T47D (cell line): ENCODE measurements at places on chromosomes 1 and 21.
A peak's percentile ranks its signal among the peaks of the same experiment; 100 is the strongest.

DNA sequence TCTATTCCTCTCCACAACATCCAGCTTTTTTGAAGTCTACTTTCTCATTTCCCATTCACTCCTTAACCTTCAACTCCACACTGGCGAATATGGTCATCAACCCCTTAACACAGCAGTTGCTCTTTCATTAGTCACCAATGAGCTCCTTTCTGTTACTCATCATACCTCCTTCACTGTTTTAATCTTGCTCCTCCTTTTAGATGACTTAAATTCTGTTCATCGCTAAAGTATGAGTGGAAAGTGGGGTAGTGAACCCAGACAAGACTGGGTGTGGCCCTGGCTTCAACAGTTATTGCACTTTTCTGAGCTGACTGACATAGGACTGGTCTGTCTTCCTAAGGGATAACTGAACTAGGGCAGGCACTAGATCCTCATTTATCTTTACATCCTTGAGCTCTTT lies 51.3 kb downstream of the AKT3 start:
- DNase-seq, result no peak

DNA sequence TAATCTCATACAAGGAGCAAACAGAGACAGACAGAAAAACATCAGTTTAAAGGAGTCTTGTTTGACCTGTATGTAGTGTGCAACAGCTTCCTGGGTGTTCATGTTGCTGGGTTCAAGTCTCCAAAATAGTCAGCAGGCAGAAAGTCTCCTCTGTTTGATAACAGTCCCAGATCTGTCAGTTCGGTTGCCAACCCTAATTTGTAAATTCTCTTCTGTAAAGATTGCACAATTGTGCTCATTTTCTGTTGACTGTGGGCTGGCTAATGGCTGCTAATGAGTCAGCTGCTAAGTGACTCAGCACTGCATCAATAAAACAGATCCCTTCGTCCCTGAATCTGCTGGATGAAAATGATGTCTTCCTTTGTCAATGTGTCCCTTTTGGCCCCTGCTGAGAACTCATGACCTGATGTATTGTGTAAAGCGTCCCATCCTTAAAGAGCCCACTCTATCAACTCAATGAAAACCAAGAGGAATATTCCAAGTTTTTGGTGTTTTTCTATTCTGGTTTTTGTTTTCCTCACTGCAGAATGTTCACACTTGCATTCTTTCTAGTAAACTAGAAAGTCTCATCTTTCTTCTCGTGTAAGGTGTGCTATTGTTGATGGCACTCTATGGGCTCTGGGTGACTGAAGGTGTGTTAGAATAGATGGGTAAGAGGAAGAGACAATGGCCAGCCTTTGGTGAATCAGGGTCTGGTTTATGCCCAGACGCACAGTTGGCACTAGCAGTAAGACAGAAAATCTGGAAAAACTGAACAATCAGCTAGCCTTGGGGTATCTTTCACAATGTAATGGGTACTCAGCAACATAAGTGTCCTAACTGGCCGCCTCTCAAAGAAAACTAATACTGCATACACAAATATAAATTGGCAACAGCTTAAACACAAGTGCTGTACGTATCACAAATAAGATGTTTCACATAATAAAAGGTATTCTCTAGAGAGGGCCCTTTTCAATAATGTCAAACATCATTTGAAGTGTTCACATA lies 75.1 kb upstream of the SIPA1L2 start:
- no peak for DNase-seq

- DNase-seq, result no peak
Measured at GRCh38 chr21:44368711-44369446, 15.5 kb downstream of the TRPM2 start.

GRCh38 chr1:26858891-26859640 lies 3.9 kb upstream of the SFN start:
- no peak for DNase-seq

DNA sequence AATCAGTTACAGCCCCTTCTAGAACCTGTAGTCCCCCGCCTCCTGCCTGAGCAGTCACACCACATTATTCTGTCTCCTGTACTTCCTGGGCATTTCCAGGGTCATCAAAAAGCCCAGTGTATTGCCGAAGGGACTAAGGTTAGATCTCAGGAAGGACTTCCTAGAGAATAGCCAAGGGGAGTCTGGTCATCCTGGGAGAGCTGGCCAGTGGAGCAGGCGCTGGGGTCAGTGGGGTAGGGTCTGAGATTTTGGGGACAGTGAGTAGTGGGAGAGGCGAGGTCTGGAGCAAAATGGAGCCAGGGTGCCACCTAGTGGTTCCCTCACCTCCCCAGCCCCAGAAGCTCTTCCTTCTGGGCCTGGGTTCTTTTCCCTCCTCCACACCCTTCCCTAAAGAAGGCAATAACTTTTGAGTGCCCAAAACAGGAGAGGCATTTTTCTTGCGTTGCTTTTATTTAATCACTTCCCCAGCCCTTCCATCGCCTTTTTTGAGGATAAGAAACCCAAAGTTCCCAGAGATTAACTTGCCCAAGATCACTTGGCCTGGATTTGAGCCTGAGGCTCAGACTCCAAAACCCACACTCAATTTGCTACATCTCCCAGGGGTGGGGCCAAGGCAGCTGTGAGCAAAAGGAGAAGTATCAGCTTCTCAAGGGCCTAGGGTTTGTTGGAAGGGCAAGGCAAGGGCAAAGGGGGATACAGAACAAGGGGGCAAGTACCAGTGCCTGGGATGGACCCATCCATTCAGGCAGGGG lies 7.3 kb upstream of the PMVK start:
- peak; percentile 58 for DNase-seq

GRCh38 chr1:147505568-147505967 lies 35.7 kb upstream of the BCL9 start:
- no peak for DNase-seq

DNA sequence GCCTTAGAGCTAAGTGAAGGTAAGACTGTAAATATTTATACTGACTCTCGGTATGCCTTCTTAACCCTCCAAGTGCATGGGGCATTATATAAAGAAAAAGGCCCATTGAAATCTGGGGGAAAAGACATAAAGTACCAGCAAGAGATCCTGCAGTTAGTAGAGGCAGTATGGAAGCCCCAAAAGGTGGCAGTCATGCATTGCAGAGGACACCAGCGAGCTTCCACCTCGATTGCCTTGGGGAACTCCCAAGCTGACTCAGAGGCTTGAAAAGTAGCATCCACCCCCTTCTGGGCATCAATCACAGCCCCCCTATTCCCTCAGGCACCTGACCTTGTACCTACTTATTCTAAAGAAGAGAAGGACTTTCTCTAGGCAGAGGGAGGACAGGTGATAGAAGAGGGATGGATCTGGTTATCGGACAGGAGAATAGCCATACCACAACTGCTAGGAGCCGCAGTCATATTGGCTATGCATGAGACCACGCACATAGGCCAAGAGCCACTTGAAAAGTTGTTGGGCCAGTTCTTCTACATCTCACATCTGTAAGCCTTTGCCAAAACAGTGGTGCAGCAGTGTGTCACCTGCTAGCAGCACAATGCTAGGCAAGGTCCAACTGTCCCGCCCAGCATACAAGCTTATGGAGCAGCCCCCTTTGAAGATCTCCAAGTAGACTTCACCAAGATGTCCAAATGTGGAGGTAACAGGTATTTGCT lies 19.4 kb downstream of the PLA2G2F start:
- no peak for DNase-seq

DNA sequence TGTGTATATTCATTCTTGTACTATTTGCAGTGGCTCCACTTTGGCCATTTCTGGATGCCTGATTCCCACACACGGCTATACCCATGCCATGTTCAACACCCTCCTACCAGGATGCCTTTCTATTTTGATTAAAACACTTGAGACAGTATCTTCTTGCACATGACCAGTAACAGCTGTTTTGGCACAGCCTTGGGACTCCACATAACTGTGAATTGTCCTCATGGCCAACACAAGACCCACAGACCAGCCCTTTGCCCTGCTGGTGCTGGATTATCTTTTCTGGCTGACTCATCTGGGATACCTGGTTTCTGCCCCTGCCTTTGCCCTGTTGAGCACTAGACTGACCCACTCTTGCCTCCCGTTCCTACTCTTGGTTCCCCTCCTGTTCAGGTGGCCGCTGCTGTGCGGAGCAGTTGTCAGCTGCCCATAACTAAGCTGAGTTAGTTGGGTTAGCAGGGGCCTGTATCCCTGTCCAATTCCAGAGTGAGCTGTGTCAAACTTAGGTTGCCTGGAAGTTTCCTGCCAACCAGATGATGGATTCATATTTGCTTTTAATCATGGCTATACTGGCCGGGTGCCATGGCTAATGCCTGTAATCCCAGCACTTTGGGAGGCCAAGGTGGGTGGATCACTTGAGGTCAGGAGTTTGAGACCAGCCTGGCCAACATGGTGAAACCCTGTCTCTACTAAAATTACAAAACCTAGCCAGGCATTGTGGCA lies 10.8 kb upstream of the EYA3 start:
- DNase-seq, result no peak

- DNase-seq, result no peak
Measured at GRCh38 chr1:62355095-62355494, 35.9 kb upstream of the KANK4 start.

GRCh38 chr1:172902861-172903381 lies 147.8 kb downstream of the TNFSF18 start:
- DNase-seq, result no peak

GRCh38 chr1:16921391-16922185 lies at the start of gene CROCC:
TSS of gene CROCC (plus strand) at chr1:16921931. CDS start at chr1:16922019, 88 bp downstream.
- peak; percentile 45 for DNase-seq

DNA sequence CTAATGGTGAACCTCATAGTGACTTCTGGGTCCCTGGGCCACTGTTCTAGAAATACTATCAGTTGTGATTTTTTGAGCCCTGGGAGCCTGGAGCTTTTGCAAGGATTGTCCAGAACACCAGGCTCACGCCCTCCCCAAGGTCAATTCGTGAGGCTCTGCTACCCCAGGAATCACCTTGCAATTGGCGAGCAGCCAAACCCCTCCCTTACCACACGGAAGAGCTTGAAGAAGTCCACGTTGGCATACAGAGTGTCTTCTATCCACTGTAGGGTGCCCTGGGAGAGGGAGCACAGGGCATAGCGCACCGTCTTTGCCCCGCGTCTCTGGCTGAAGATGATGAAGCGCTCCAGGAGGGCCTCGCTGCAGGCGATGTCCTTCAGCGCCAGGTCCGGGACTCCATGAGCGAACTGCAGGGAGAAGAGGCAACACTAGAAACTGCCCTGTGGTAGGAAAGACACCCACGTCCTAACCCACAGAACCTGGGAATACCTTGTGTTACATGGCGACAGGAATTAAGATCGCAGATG lies 22.3 kb downstream of the ABCA4 start:
- DNase-seq, result no peak
